ENCODE measurements at places on chromosomes 1 and 21.

DNA sequence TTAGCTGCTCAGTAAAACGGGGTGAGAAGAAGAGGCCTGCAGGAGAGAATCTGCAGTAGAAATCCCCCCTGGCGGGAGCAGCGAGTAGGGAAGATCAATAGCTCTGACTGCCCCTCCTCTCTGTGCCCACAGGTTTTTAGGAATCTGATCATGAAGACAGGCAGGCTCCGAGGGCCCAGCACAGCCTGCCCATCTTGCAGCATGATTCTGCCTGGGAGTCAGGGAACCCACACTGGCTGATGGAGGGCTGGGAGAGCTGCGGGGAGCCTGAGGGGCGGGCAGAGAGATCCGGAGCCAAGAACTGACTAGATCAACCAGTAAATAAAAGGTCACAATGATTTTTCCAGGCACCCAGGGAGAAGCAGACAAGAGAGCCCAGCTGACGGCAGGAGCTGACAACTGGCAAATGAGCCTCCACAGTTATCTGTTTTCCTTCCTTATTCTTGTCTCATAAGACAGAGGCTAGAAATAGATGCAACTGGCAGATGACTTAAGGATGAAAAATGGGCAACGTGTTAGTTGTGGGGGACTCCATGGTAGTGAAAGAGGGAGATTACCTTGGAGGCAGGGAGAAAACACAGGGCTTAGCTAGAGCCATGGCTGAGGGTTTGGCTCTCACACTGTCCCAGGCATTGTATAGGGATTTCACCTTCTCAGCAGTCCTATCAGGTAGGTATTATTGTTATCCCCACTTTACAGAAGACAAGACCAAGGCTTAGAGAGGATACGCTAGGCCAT lies 116.2 kb downstream of the PLXNA2 start:
- DNase-seq: no peak

DNA sequence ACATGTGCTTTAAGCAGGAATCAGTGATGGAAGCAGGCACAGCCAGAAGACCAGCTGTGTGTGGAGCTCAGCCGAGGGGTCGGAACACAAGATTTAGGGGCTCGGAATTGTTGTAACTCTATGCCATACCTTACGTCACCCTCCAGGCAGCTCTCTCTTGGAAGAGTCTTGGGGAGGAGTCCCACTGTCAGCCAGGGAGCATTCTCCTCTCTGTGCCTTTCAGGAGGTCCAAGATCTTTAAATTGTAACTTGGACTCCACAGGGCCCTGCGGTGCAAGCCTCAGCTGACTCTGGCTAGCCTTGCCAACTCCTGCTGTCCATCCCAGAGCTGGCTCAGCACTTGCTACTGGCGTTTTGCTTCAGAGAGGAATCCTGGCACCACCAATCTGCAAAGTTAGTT lies 26.4 kb upstream of the ROR1 start:
- DNase-seq: no peak

DNA sequence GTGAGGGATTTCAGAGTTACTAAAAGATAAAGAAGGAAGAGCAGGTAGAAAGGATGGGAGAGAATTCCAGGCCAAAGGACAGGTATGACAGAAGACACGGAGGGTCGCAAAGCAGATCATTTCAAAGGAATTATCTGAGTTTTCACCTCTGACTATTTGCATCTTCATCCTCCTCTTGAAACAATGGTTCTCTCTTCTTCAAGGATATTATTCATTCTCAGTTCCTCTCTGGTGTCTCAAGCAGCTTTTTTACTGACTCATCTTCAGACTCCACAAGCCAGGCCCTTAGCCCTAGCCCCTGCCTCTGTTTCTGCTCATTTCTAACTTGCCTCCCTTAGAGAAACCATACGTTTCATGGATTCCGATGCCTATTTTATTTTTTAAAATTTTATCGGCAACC lies 15.0 kb downstream of the DDX59 start:
- no peak for DNase-seq

DNA sequence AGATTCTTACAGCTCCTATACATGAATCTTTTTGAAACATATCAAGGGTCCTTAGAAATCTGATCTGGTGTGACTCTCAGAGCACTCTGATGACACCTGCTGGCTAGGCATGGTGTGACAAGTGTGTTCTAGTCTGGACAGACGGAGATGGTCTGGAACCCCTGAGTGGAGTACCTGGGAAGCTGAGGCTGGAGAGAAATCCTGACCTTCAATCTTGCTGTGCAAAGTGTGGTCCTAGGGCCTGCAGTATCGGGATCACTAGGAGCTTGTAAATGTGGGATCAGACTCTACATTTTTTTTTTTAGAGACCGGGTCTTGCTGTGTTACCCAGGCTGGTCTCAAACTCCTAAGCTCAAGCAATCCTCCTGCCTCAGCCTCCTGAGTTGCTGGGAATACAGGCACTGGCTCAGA lies 78.6 kb upstream of the SOD1 start:
- peak; percentile 7 for DNase-seq

DNA sequence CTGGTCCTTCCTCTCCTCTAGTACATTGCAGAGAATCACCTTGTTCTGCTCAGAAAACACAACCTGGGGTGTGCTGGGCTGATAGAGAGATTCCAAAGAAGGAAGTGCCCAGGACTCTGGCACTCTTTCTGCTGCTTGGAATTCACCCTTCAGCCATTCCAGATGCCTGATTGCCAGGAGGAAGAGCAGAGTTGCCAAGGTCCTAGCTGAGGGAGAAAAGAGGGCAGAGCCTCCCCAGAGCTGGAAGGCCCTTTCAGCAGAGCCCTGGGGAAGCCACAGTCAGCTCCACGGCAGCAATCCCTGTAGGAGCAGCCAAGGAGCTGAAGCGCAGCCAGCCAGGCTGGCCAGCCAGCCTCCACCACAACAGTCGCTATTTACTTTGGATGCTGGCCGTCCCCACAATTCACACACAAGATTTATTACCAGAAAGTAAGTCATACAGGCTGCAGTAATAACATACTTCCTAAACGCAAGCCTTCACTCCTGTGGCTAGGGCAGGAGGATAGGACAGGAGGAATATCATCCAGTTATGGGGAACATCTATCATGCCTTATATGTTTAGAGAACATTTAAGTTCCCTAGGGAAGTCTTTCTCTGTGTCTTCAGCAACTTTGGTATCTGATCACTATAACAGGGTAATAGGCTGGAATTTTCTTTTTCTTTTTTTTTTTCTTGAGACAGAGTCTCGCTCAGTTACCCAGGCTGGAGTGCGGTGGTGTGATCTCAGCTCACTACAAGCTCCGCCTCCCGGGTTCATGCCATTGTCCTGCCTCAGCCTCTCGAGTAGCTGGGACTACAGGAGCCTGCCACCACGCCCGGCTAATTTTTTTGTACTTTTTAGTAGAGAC lies 36.6 kb upstream of the SLC44A3 start:
- DNase-seq: peak; percentile 90

GRCh38 chr1:26739329-26739914 lies 43.6 kb downstream of the ARID1A start:
- DNase-seq: no peak

GRCh38 chr1:7447093-7447492 lies 324.0 kb upstream of the VAMP3 start:
- DNase-seq: no peak

DNA sequence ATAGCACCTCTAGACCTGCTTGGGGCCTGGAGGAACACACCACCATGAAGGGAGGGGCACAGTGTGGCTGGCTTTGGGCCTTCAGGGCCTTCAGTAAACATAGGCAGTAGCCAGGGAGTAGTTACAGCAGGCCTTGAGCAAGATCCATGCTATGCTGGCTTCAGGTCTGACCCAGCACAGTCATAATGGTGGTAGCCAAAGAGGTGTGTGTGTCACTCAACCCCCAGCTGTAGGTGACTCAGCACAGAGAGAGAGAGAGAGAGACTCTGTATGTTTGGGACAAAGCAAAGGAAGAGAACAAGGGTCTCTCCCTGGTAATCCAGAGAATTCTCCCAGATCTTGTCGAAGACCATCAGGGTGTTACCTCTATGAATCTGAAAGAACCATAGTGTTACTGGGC lies 250.5 kb upstream of the PKN2 start:
- no peak for DNase-seq

DNA sequence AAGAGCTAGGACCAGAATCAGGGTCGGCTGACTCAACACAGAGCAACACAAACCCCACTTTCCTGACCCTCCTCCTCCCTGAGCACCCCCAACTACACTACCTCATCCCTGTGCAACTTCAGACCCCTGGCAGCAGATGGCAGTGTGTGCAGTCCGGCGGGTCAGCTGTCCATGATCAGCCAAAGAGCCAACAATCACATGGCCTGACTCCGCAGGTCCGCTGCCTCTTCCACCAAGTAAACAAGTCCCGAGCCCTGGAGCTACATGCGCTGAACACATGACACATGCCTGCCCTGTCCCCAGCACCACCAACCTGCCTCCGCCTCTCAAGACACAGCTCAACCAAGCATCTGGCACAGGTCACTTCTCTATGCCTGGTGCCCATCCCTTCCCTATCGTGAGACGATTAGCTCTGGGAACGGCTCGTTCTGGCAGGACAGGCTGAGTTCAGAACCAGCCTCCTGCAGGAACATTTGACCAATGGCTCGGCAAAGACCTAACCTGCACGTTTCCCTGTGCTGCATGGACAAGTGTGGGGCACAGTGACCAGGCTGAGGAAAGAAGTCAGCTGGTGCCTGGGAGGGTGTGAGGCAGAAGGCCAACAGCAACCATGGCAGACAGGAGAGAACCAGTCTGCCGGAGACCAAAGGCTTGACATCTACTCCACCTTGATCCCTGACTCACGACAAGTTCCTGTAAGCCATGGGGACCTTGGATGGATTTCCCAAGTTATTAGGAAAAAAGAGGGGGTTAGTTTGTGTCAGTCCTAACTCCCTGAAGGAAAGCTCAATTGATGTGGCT lies 60.3 kb downstream of the CD46 start:
- no peak for DNase-seq

DNA sequence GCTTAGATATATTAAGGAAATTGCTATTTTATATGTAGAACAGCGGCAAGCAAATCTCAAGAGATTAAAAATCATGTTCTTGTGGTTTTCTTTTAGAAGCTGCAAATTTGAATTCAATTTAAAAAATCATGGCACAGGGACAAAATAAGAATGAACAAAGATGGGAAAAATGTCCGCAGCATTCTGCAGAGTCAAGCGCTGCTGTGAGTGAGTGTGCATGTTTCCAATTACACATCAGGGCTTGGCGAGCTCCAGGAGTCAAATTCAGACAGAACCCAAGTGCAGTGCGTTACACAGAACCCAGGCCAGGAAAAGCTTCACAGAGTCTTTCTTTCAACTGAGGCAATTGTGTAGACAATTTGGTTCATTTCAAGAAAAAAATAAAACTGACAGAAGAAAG lies 33.3 kb upstream of the ERG start:
- DNase-seq: peak; percentile 8

GRCh38 chr1:205800981-205801703 lies 11.9 kb downstream of the SLC41A1 start:
- no peak for DNase-seq

- no peak for DNase-seq
Observed at GRCh38 chr1:88463401-88463985, 220.6 kb upstream of the PKN2 start.

DNA sequence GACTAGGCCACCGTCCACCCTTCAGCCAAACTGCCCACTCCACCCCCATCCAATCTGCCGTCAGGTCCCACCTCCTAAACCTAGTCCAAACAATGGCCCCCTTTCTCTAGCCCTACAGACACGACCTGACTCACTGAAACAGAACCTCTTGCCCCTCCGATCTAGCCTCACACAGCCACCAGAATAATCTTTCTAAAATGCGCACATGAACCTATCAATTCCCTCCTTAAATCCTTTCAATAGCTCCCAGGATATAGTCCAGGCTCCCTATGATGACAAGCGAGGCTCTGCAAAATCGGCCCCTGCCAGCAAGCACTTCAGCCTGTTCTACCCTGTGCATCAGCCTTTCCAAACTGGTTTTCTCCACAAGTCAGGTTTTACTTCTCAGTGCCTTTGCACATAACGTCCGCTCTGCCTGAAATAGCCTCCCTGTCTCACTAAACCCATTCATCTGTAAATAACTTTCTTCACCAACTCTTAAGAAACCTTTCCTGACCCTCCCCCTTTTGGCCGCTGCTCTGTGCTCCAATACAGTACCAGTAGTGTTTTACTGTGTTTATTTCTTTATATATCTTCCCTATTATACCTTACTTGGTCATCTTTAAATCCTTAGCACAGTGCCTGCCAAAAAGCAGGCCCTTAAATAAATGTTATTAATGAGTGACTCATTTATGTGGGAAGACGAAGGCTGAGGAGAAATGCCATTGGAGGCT lies 9.0 kb upstream of the CDC20 start:
- no peak for DNase-seq

DNA sequence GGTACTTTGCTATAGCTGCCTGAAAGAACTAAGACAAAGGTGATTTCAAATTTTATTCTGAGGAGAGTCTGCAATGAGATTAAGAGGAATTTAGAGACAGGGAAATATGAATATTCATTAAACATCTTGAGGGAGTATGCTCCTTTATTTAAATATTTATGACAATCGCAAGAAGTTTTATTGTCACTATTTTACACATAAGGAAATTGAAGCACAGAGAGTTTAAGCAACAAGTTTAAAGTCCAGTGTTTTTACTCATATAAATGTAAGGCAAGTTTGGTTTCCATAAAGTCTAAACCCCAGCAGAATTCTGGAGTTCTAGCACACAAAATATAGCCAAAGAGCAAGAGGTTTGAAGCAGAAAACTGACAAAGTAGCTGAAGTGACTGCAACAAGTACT lies 49.3 kb upstream of the SAMSN1 start:
- DNase-seq: no peak

DNA sequence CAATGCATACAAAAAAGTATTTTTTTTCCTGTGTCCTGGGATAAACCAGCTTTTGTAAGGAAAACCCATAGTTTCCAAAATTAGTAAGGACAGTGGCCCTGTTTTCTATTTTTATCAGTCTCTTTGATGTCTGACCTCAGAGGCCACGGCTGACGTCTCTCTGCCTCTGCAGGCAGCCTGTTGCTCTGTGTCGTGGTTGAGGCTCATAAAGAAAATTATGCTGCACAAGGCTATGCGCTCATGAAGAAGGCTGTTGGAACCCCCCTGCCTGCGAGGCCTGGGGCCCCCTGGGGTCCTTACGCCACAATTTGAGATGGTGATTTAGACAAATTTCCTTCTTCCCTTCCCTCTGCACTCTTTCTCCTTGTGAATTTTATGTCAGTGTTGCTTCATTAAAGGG lies 48.9 kb downstream of the AGPAT3 start:
- no peak for DNase-seq

Measured in AG09309 (cell line).